Activated B cell treated with CpG ODN at 0.5 μM for 24 hours (primary cell): ENCODE measurements at places on chromosomes 2 and 18. TPM values are rescaled to one million over a fixed set of nuclear protein-coding genes. Genes with fewer than 3 reads are reported as not detected.

- no peak for DNase-seq
- H3K4me3 ChIP-seq = no peak overlapping the region
- H3K27me3 ChIP-seq = no peaks in the 10 kb centered on the region
- peaks cover 2% of the 10 kb centered on the region for H3K36me3 ChIP-seq
Measured at GRCh38 chr2:219273937-219274336, 5.2 kb upstream of the DNAJB2 start.

DNA sequence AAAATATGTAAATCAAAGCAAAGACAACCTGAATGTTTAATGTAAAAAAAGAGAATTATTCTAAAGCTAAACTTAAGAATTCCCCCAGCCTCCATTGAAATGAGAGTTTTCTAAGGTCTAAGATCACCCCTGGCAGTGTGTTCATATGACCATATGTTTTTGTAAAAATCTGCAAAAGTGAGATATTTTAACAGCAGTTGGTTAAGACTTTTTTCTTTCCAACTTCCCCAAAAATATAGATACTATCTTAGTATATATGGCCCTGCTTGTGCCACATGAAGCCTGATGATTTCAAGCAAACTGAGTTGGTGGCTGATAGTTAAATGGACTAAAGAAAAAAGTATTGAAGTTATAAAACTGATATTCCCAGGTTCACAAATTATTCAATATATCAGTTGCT lies 35.4 kb downstream of the ZNF804A start:
- H3K4me3 ChIP-seq = no peak overlapping the region
- no peaks in the 10 kb centered on the region for H3K4me1 ChIP-seq
- no peaks in the 10 kb centered on the region for H3K27me3 ChIP-seq

- H3K4me3 ChIP-seq = no peak overlapping the region
- DNase-seq = no peak
- H3K4me1 ChIP-seq = no peaks in the 10 kb centered on the region
- peaks cover 3% of the 10 kb centered on the region for H3K27me3 ChIP-seq
- H3K27ac ChIP-seq = no peak overlapping the region
- H3K36me3 ChIP-seq = no peaks in the 10 kb centered on the region
Measured at GRCh38 chr2:235848055-235848454, 320.1 kb downstream of the GBX2 start.

GRCh38 chr2:176385838-176386237 lies 116.6 kb downstream of the MTX2 start:
- no peaks in the 10 kb centered on the region for H3K36me3 ChIP-seq
- no peak for DNase-seq
- H3K4me3 ChIP-seq = no peak overlapping the region
- H3K27me3 ChIP-seq = peaks cover 16% of the 10 kb centered on the region
- H3K27ac ChIP-seq = no peak overlapping the region
- H3K4me1 ChIP-seq = no peaks in the 10 kb centered on the region

DNA sequence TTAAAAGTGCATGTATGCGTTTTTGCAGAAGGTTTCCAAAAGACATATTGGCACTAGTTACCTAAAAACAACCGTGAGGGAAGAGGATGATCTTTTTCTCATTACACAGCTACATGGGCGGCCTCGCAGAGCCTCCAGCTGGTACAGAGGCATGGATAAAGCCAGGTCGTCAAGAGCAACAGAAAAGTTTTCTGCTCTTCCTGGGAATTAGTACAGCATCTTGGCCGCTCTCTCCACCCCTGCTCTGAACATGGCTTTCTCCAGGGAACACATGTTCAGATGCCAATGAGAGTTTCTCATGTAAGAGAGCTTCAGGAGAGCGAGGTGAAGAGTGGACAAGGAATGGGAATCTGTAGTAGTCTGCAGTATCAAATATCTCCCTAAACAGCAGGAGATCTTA lies 108.4 kb downstream of the ZEB2 start:
- no peaks in the 10 kb centered on the region for H3K27me3 ChIP-seq
- no peak overlapping the region for H3K4me3 ChIP-seq
- no peak overlapping the region for H3K27ac ChIP-seq
- peaks cover 33% of the 10 kb centered on the region for H3K4me1 ChIP-seq

Gene UGT1A4
- total RNA-seq = not detected in 2 replicates

Gene C2orf80
- not detected in 2 replicates for total RNA-seq

Gene PUM2
- total RNA-seq = 94.9 and 110 TPM in 2 replicates

Gene ANO7
- 1.2 and 1.5 TPM in 2 replicates for total RNA-seq
